ENCODE measurements at places on chromosomes 1 and 21.
A peak's percentile ranks its signal among the peaks of the same experiment; 100 is the strongest.

- no peak for DNase-seq
Observed at GRCh38 chr1:186534401-186534800, 73.5 kb upstream of the PDC start.

DNA sequence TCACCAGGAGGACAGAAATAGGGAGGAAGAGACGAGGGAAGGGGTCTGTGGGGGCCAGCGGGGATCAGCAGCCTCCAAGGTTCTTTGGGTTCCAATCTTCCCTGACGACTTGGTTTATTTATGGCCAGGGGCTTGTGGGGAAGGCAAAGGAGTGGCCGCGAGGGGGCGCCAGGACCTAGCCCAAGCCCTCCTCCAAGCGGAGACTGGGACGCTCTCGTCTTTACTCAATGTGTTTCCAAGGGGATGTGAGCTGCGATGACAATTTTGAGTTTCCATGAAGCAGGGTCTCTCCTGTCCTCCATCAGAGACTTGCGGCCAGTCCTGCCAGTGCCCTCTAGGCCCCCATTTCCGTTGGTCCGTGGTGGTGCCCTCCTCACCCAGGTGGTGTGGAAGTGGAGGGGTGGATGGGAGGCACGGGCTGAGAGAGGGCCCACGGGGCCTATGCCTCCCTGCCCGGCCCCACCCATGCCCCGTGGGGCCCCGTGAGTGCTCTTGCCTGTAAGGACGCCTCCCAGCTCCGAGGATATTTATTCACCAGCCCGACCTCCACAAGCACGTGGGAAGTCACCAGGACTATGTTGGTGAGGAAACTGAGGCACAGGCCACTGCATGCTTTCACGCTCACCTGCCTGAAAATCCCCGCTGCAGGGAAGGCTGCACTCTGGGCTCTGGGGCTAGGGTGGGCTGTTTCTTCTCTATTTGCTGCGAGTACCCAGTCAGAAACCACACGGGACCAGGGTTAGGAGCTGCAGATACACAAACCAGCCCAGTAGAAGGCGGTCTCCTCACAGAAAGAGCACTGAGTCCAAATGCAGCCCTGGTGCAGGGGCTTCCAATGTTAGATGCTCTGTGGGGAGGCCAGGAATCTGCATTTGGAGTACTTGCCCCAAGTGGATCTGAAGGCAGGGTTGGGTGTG, 26.5 kb downstream of the DMRTB1 start:
- DNase-seq: peak; percentile 79

DNA sequence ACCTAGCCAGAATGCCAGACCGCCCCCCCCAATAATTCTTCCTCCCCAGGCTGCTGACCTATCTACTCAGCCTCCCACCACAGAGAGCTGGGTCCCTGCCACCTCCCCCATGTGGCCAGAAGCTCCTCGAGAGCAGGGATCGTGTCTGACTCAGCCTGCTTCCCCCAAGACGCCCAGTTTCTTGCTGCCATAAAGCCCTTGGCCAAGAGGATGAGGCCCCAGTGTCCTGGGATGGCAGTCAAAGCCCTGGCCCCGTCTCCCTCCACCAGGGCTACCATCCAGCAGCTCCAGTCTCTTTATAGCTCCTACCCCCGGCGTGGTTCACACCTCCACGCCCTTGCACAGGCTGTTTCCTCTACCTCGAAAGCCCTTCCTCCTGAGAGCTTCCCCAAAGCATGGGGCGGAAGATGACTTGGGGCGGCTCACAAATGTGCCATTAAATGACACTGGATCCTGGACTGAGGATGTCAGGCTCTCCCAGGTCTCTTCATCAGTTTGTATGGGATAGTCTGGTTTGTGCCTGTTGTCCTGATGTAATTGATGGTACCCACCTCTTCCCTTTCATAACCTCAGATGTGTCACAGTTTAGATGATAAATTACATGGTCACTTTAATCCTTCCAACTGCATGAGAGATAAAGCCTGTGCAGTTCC, 13.2 kb downstream of the ADGRB2 start:
- no peak for DNase-seq

DNA sequence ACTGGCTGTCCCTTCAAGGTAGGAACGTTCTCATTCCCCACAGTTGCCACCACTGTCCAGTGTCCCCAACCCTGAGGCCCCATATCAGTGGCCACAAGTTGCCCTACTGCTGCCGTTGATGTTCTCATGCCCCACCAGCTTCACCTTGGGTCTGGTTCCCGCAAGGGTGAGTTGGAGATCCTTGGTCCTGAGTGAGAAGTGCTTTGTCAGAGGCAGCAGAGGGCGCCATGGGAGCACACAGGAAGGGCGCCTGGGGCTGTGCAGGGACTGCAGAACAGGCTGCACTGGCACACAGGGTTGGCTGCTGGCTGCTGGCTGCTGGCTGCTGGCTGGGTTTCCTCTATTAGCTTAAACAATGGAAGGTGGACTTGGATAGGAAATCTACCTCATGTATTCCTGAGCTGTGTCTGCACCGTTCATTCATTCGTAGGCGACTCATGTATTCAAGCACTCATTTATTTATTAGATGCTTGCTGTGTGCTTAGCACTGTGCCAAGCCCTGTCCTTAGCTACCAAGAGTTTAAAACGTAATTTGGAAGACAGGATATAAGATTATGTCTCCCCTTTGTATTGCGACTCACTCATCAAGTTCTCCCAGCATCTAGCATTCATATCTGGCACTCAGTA, 2.1 kb upstream of the S100A9 start:
- DNase-seq: no peak

GRCh38 chr1:175834597-175834996, 91.2 kb upstream of the TNR start:
- no peak for DNase-seq
